ENCODE measurements at places on chromosomes 2 and 18. TPM values are rescaled to one million over a fixed set of nuclear protein-coding genes. Genes with fewer than 3 reads are reported as not detected.

Gene DUSP2
- total RNA-seq, result 2.6 TPM

GRCh38 chr18:53375621-53376020 lies 848.8 kb downstream of the MBD2 start:
- no peak for DNase-seq

Gene TBC1D8
- total RNA-seq, result 69.1 TPM

DNA sequence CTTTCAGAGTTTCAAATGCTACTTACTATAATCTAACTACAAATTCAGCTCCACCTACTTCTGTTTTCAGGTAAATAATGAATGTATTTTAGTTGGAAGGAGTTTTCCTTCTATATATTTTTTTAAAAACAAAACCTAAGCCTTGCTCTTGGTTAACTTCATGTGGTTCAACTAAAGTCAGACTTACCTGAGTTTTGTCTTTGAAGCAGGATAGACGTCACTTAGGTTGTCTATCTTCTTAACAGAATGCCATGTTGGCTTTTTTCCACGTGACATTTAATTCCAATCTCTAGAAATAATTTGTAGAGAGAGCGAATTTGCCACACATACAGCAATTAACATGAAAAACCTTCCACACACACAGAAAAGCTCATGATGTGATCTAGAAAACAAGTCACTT lies 43.9 kb upstream of the CYTIP start:
- no peak for DNase-seq

Gene XIRP2
- 0.42 TPM for total RNA-seq

Gene RHBDD1
- total RNA-seq, result 78.5 TPM

All from ureter (tissue), 1 donor.